ENCODE measurements at places on chromosomes 7 and 10.

DNA sequence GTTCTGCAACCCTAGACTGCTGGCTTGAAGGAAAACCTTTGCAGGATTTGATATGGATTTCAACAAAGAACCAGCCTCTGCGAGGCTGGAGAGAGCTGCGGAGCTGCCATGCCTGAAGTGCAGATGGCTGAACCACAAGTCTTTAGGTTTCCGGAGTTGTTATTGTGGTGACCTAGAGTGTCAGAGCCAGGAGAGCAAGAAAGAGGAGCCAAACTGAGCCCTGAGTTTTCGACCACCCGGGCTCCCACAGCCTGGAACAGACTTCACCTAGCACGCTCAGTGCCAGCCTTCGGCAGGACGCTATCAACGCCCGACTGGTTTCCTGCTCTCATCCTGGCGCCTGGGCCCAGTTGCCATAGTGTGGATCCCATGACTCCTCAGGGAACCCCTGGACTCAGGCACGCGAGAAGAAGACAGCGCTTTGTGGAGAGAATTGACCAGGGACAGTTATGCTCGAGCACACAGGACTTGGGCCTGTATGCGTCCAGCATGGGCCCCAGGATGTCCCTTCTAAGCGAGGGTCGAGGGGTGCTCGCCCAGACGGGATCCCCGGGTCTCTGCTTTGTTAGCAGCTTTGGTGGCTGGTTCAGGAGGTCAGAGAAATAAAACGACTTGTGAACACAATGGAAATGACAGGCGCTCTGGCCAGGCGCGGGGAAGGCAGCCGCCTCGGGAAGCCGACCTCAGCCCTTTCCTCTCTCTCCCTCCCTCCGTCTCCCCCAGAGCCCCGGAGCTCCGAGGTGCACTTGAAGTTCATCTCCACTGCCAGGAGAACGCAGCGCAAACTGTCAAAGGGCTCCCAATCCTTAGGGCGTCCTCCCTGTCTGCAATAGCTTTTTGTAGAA, 1.8 kb upstream of the GAD2 start:
- DNase-seq = no peak

GRCh38 chr7:2886900-2887299, 42.8 kb upstream of the GNA12 start:
- DNase-seq = peak; percentile 74

GRCh38 chr7:22577470-22578001, 77.5 kb upstream of the STEAP1B start:
- peak; percentile 95 for DNase-seq

- DNase-seq = no peak
These were observed 270.3 kb downstream of the WDR11 start for GRCh38 chr10:121121462-121121861.

DNA sequence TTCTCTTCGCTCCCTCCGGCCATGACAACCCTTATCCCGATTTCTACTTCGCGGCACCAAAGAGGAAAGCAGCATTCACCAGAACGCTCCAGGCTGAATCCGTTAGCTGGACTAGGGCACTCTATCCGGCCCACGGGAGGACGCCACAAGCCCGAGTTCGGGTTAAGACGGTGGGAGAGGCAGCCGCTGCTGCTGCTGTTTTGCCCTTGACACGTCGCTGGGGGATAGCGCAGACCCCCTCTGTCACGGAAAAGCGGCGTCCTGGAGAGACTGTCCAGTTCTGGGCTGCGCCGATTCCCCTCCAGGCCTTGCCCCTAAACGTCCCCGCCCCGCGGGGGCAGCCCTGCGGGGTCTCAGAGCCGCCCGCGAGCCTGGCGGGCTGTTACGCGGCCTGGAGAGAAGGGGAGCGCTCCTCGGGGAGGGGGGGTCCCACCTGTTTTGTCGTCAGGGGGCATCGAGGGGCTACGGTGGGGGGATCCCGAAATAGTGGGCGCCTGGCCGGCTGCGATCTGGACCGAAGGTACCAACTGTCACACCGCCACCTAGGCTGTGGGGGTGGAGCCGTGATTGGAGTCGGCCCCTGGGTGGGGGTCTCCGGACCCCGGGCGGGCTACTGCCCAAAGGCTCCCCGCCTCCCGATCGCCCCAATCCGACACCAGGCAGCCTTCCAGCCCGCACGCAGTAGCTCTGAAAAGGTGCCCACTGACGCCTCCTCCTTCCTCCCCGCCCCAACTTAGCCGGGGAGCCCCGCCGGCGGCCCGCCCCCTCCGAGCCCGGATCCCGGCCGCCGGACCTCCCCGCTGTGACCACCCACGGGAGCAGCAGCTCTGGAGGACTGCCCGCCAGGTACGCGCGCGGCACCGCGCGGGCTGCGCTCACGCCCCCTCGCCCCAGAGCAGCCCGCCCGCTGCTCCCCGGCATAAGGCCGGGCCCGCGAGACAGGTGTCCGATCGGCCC, 772 bp downstream of the SGMS1 start:
- DNase-seq = peak; percentile 63

DNA sequence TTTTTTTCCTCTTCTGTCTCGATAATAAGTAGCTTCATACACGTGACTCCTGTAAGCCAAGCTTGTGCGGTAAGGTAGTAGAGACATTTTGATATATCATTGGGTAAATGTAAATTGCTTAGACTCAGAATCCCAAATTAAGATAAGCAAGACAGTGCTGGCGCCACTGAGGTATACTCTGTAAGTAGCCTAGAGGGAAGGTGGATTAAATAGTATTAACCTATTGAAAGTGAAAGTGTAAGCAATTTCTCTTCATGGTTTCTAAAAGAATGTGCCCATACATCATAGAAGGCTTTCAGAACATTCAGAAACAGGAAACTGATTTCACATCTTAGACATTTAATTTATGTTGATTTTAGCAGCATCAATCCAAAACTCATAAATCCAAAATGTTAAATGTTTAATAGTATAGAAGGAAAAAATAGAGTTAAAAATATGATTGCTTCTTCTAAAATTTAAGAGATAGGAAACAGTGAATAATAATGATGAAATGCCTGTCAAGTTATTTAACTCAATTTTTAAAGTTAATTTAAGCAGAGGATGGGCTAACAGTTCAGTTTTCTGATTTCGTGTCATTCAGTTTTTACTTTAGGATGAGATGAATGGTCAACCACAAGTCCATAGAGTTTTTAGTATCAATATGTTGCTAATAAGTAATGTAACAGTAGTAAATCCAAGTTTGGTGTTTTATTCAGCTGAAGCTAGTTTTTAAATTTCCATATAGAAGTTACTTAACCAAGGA, 36.8 kb downstream of the LRRC72 start:
- DNase-seq = peak; percentile 29

DNA sequence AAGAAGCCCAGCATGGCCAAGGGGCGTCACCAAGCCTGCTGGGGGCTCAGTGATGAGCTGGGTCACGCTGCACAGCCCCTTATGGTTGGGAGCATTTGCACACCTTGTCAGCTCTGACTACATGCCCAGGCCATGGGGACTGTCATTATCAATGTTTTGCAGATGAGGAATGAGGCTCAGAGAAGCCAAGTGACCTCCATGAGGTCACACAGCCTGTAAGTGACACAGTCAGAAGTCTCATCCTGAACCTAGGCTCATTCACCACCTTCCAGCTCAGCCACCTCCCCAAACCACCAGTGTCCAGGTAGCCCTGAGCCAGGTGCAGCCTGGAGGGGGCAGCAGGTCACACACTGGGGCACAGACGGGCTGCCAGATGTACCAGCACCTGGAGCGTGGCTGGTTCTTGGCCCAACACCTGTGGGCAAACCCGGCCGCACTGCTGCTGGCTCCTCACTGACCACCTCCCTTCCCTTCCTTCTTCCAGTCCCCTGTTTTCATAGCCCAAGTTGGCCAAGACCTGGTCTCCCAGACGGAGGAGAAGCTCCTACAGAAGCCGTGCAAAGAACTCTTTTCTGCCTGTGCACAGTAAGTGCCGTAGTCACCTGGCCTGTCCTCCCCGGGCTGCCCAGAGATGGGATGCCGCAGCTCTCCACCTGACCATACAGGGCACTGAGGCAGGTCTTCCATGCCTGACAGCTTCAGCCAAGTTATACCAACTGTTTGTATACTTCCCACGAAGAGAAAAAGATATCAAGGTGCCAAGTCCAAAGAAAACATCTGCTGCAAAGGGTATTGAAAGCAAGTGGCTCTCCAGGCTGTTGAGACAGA, 119.6 kb downstream of the RGS10 start:
- DNase-seq = no peak

DNA sequence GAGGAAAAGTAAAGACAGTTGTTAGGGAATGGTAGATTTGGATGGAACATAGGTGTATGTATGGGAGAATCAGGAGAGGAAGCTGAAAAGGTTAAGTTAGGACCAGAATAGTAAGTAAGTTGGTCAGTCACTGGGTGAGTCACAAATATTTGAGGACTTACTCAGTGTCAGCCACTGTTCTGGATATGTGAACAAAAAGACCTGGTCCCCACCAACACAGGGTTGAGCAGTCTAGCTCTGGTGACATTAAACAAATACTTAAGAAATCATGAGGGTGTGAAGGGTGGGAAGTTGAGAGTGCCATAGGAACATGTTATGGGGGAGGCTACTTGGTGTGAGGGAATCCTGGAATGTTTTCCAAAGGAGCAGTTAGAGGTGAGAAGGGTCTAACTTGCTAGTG, 246.9 kb downstream of the PTEN start:
- DNase-seq = peak; percentile 88

GRCh38 chr7:129368389-129368986, 65.7 kb upstream of the STRIP2 start:
- no peak for DNase-seq

DNA sequence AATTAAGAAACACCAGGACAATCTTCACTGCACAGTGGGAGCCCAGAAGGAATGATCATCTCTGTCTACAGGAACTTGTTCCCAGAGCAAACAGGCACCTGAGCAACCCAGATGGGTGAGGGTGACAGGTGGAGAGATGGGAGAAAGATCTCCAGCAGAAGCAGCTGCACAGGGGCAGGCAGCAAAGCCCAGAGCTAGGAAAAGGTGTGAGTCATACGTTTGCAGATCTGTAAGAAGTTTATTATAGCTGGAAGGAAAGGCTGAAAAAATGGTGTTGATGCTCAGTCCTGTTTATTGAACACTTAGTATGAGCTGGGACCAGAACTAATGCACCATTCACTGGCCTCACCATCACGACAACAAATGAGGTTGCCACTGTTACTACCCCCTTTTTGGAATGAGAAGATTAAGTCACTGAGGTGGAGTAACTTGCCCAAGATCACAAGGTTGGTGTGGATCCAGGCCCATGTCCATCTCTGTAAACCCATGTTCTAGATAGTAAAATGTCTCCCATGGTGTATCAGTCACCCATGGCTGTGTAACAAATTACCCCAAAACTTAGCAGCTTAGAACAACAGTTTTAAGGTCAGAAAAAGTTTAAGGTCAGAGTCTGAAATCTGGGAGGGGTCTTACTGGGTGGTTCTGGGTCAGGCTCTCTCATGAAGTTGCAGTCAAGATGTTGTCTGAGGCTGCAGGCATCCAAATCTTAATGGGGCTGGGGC, 506.9 kb downstream of the RPS24 start:
- peak; percentile 4 for DNase-seq

DNA sequence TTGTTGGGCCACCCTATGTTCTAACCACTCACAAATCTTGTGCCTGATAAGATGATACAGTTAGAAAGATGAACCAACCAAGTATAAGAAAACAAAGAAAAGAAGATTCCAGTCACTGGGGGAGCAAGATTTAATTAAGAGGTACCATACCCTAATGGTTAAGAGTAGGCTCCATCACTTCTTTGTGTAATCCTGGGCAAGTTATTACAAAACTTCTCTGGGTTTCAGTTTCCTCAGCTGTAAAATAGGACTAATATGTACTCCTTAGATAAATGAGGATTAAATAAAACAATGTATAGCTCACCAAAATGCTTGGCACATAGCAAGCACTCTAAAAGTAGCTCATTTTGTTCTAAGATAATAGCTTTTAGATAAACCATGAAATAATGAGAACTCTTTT, 58.5 kb downstream of the ATAD1 start:
- DNase-seq = no peak

DNA sequence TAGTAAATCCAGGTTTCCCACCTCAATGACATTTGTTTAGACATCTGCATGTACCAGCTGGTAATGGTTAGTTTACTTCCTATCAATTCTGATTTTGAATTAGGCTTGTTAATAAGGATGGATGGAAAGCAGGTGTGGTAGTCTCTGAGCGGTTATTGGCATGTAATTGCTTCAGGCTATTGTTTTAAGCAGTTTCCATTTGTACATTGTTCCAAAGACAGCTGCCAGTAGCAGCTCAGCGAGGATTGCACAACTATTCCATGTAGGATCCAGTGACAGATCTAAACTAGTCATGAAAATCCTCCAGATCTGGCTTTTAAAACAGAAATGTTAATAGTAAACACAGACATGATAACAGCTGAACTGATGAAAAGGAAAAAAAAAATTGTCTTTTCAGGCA, 436.0 kb upstream of the ADARB2 start:
- no peak for DNase-seq

- DNase-seq = no peak
These were observed 125.8 kb downstream of the PTPRN2 start for GRCh38 chr7:158461824-158462223.

- no peak for DNase-seq
These were observed 22.0 kb downstream of the PDIA4 start for GRCh38 chr7:149006345-149006725.

DNA sequence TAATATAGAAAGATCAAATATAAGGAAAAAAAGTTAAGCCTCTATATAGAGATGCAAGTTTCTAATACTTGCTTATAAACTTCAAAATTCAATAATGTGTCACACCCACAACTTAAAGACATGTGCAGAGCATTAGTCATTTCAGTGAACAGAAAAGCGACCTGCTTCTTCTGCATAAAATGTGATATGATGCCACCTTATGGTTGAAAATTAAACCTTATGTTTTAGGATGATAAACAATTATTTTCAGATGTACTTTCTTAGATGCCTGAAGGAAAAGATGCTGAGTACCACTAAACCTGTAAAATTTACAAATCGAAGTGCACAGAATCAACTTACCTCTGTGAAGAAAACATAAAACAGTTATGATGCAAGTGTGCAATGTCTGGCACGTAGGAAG, 96.0 kb downstream of the MTERF1 start:
- DNase-seq = peak; percentile 73

- DNase-seq = no peak
These were observed 26.5 kb downstream of the VPS50 start for GRCh38 chr7:93258661-93259060.

DNA sequence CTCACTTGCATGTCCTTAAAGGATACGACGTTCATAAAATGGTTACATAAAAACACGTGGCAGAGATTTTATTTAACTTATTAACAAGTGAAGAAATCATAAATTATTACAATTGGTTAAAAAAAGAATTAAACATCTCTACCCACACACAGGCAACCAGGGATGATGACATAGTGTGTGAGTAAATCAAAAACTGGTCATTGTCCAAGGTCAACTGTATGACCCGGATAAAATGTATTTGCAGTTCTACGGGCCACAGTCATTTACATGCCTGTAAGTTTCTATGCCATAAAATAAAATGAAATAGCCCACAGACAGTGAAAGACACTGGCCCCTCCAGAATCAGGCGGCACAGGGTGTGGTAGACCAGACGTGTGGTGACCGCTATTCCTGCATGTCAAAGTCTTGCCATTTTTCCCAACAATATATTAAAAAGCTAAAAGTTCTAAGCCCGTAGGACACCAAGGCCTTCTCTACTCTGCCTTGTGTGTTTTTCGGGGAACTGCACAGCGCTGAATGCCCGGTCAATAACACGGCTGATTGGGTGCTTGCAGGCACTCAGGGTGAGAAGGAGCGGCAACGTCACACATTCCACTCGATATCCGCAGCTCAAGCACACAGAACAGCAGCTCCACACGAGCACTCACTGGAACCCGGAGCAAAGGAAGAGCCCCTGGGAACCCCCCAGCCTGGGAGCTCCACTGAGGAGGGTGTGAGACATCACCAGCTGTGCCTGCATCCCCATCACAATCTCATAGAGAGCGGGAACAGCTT, 143.3 kb upstream of the PPP2R2D start:
- DNase-seq = no peak
